Activated CD4-positive, CD25-positive, alpha-beta regulatory T cell treated with anti-CD3 and anti-CD28 coated beads, Interleukin-2, amount 50 U/mL, for 72 hours (primary cell): ENCODE measurements at places on chromosomes 11 and 22.
A peak's percentile ranks its signal among the peaks of the same experiment; 100 is the strongest.

GRCh38 chr11:72985645-72986044 lies 156.5 kb downstream of the FCHSD2 start:
- no peak for DNase-seq

DNA sequence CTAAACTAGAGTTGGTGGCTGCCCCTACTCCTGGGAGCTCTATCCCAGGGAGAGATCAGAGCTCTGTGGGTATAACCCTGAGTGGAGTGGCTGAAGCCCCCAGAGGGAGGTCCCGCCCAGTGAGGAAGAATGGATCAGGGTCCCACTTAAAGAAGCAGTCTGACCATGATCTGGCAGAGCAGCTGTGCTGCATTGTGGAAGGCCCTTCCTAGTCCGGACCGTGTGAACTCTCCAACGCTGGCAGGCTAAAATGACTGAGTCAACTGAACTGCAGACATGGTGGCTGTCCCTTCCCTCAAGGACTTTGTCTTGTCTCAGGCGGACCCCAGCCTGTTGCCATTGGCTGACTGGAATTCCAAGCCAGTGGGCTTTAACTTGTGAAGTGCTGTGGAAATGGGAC lies 494.2 kb downstream of the FAM181B start:
- DNase-seq = no peak

DNA sequence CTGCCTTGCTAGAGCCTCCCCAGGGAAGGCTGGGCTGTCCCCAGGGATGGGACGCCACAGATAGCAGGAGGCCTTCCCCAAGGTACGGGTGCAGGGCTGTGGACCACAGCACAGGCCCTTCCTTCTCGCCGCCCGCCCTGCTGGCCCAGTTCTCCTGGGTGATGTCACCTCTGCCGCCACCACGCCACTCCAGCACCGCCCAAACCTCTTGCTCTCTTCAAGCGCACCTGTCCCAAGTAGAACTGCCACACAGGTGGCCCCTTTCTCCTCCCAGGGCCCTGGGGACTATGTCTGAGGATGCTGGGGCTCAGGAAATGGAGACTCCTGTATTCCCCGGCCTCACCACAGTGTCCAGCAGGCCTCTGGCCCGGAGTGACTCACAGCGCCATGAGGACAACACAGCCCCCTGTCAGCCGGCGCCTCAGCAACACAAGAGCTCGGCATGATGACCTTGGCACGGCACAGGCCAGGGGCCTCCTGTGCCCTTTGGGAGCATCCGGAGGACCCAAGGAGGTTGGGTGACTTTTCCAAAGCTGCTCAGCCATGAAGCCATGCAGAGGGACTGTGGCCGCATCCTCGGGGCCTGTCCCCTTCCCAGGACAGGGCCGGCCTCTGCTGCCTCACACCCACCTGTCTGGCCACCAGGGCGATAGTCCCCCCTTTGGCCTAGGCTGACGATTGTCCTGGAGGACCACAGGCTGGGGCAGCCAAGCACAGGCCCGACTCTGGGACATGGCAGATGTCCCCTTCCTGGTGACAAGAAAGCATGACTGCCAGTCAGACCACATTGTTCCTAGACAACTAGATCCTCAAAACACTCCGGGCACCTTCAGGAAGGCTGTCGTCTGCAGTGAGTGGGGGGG lies 1023.5 kb downstream of the BRD1 start:
- no peak for DNase-seq

DNA sequence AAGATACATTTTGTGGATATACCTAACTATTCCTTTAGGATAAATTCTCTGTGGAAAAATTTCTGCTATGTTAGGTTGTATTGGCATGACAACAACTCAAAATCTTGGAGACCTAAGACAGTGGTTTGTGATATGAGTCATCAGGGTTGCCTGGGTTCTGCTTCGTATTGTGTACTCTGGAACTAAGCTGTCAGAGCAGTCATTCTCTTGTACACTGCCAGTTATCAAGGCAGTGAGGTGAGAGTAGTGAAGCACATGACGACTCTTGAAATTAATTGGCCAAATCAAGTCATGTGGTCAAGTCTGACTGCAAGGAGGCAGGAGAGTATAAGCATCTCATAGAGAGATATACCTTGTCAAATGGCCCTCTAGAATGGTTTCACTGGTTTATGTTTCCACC lies 104.4 kb downstream of the FANCF start:
- no peak for DNase-seq

- no peak for DNase-seq
These were observed 212.1 kb downstream of the NELL1 start for GRCh38 chr11:20881328-20882079.

DNA sequence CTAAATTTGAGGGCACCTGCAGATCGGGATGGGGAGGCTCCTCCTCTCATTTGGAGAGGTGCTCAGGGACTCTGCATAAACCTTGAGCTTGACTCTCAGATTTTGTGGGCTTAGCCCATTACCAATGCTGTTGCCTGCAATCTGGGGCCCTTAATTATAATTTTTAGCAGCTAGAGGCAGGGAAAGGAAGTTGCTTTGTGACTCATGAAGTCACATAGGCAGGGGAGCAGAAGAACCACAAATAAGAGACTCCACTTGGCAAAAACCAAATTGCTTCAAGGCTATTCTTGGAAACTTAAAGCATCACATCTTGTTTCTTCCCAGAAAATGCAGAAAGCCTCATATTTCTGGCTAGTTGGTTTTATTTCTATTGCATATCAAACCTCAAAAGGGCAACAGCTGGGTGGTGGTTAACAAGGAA lies 46.9 kb downstream of the MICAL2 start:
- no peak for DNase-seq

DNA sequence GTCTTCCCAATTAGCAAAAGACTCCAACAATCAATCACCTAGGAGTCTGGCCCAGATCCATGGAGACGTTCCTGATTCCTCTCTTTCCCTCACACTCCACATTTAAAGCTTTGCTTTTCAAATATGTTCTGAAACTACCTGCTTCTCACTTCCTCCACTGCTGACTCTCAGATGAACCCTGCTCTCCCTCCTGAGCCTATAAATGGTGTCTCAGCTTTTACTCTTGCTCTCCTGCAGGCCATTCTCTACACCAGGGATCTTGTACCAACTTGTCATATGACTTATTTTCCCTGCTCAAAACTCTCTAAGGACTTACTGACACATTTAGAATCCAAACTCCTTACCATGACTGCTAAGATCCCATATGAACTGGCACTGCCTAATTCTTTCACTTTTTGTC lies 138.4 kb upstream of the DDI1 start:
- DNase-seq = no peak

GRCh38 chr11:37849706-37850105 lies 1251.7 kb upstream of the RAG2 start:
- DNase-seq = no peak

DNA sequence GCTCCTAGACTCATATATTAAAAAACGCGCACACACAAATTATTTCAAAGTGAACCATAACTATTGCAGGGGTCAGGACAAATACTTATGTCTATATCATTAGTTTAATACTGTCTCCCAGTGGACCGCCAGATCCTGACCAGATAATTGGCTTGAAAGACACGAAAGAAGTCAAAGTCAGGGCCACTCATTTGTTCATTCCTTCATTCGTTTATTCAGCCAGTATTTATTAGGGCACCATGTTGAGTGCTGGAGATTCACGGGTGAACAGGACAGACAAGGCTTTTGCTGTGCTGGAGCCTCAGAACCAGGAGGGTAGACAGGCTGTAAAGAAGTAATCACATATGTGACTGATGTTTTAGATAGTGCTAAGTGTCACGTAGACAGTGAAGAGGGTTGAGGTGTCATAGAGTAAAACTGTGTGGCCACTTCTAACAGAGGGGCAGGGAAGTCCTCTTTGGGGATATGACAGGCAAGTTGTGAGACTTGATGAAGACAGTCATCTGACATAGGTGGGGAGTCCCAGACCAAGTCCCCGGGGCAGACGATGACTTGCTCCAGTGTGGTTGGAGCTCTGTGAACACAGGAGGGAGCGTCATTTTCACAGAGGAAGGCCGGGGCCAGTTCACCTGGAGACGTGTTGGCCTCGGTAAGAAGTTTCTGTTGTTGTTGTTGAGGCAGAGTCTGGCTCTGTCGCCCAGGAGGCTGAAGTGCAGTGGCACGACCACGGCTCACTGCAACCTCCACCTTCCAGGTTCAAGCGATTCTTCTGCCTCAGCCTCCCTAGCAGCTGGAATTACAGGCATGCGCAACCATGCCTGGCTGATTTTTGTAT lies 25.9 kb downstream of the RBX1 start:
- DNase-seq = no peak

GRCh38 chr11:110601936-110602335 lies 110.3 kb downstream of the ARHGAP20 start:
- no peak for DNase-seq

- no peak for DNase-seq
These were observed 14.5 kb upstream of the P4HA3 start for GRCh38 chr11:74325649-74326645.

DNA sequence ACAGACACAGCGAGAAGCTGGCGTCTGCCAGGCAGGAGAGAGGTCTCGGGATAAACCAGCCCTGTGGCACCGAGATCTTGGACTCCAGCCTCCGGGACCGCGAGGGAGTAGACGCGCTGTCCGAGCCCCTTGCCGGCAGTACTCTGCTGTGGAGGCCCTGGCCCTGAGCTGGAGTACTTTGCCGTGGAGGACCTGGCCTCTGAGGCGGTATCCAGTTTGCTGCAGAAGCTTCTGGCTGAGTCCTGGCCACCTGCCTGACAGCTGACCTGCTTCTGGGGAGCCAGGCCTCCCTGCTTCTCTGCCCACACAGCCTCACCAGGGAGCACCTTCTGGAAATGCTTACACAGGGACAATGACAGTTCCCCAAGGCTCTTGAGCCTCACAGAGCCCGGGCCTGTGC lies 31.6 kb upstream of the CARS1 start:
- no peak for DNase-seq

- no peak for DNase-seq
These were observed 637.0 kb downstream of the DLG2 start for GRCh38 chr11:84990141-84990540.

- DNase-seq = no peak
These were observed 52.6 kb downstream of the TENM4 start for GRCh38 chr11:79388201-79388600.

GRCh38 chr22:19887256-19887985 lies 32.7 kb upstream of the GNB1L start:
- no peak for DNase-seq

DNA sequence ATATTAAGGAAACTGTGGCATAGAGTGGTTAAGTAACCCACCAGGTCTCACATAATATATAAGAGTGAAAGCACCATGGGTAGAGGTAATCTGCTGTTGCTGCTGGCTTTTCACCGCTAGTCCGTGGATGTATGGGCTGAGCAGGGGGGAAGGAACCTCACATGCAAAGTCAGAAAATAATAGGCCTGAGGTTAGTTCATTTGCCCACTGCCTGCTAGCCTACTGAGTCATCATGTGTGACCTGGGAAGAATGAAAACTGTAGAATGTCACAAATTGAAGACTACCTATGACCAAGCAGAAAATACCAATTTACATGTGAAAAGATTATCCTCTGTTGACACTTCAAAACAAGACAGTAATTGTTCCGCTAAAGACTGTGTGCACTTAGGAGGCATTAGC lies 560.1 kb upstream of the FAT3 start:
- DNase-seq = no peak

DNA sequence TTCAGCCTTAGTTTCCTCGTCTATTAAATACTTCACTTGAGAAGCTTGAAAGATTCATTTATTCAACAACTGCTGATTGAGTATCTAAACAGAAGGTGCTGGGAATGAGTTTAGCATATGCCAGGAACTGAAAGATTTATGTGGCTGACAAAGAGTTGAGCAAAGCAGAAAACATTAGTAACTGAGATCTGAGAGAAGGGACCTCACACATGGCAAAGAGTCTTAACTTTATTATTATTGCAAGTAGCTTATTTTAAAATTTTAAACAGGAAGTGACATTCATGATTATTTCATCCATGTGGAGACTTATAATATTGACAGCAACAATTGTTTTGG lies 133.6 kb downstream of the CASP12 start:
- no peak for DNase-seq

DNA sequence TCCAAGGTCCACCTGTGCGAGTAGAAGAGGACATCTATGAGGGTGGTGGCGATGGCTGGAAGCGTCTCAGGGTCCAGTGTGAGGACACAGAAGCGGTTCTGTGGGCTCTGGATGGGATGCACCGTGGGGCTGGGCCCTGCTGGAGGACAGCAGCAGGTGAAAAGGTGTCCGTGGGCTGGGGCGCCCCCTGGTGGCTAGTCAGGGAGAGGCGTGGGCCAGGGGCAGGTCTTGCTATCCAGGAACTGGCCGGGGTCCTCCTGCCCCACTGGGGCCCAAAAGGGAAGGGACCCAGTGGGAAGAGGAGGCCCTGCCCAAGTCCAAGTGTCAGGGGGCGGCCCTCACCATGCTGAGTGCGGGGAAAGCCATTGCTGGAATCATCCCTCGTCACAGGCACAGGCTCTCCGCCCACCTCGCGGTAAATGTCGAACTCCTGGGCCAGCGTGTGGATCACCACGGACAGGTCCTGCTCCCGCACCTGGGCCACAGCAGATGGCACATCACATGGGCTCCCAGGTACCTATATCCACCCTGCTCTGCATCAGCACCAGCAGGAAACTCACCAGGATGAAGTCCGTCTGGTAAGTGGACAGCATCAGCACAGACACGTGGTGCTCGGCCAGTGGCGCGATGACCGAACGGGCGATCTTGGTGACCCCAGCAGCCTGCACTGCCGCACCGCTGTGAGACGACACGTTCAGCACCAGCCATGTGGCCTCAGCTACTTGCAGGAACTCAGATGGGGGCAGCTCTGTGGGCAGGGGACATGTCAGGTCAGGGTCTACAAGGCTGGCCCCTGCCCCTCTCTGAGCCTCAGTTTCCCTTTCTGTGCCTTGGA lies 2.3 kb downstream of the CASTOR1 start:
- peak; percentile 93 for DNase-seq

GRCh38 chr11:20363149-20363499 lies 390 bp upstream of the HTATIP2 start:
- no peak for DNase-seq

GRCh38 chr11:6419009-6419631 lies at the start of gene APBB1:
TSS of gene APBB1 (minus strand) at chr11:6419094. CDS start at chr11:6411347, 7,747 bp downstream.
- peak; percentile 82 for DNase-seq

- DNase-seq = peak; percentile 27
These were observed 79.1 kb downstream of the KCNQ1 start for GRCh38 chr11:2523821-2524391.

DNA sequence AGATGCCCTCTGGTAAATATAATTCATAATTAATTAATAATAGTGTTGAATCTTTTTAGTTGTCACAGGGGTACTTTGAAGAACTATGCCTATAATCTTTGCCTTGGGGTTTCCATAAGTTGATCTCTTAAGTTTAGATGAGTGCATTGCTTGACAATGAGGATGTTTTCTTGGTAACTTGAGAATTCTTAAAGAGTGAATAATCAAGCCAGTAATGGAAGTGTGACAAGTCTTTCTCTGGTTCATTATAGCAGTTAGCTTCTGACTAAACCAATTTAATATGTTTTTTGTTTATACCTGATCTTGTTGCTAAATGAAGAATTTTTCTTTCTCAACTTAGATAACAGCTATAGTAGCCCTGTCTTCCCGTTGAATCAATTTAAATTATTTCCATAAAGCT lies 46.2 kb downstream of the ATXN10 start:
- no peak for DNase-seq

GRCh38 chr11:85590848-85591483 lies 36.2 kb downstream of the DLG2 start:
- DNase-seq = no peak
